ENCODE measurements at places on chromosomes 4 and X. TPM values are rescaled to one million over a fixed set of nuclear protein-coding genes. Genes with fewer than 3 reads are reported as not detected.

- H3K27me3 ChIP-seq: no peaks in the 10 kb centered on the region
- no peaks in the 10 kb centered on the region for H3K4me1 ChIP-seq
- no peak overlapping the region for H3K4me3 ChIP-seq
- H3K27ac ChIP-seq: no peak overlapping the region
- no peak for DNase-seq
These were observed 36.4 kb upstream of the MAMLD1 start for GRCh38 chrX:150326541-150327247.

The NPFFR2 gene
- total RNA-seq: not detected

The ALPK1 gene
- 22.9 TPM for total RNA-seq

- H3K4me1 ChIP-seq: no peaks in the 10 kb centered on the region
- H3K27ac ChIP-seq: no peak overlapping the region
- no peak overlapping the region for H3K4me3 ChIP-seq
- no peaks in the 10 kb centered on the region for H3K27me3 ChIP-seq
- H3K36me3 ChIP-seq: no peaks in the 10 kb centered on the region
These were observed 208.1 kb downstream of the PDGFC start for GRCh38 chr4:156763511-156763910.

- no peak overlapping the region for H3K27ac ChIP-seq
- no peaks in the 10 kb centered on the region for H3K36me3 ChIP-seq
- no peaks in the 10 kb centered on the region for H3K4me1 ChIP-seq
These were observed 105.6 kb downstream of the DKK2 start for GRCh38 chr4:106930522-106930921.

DNA sequence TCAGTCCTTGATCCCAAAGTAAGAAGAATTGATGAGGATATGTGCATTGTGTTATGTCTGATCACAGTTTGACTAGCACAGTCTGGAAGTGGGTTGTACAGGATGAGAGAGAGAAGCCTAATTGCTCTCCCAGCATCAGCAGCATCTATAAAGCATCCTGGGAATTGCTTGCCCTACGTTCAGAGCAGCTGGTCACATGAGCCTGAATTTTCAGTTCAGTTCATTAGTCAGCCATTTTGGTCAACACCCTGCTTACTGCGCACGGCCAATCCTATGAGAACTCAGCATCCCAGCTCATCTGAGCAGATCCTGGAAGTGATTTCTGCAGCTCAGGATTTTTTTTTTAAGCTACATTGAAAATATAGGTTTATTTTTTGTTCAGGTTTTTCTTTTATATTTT is at the start of gene RUFY3:
RUFY3 (plus strand) TSS at position 218 of the 400 bp plus-strand sequence. CDS start 610 bp downstream, outside the sequence.
- DNase-seq: no peak
- H3K27ac ChIP-seq: no peak within 1 kb of the TSS
- no peaks in the 10 kb centered on the region for H3K27me3 ChIP-seq
- H3K4me3 ChIP-seq: no peak within 1 kb of the TSS
- no peaks in the 10 kb centered on the region for H3K4me1 ChIP-seq
- H3K36me3 ChIP-seq: no peaks in the 10 kb centered on the region

- no peaks in the 10 kb centered on the region for H3K36me3 ChIP-seq
- H3K4me1 ChIP-seq: peaks cover 9% of the 10 kb centered on the region
- no peak overlapping the region for H3K27ac ChIP-seq
These were observed 78.8 kb downstream of the COQ2 start for GRCh38 chr4:83205760-83206159.

DNA sequence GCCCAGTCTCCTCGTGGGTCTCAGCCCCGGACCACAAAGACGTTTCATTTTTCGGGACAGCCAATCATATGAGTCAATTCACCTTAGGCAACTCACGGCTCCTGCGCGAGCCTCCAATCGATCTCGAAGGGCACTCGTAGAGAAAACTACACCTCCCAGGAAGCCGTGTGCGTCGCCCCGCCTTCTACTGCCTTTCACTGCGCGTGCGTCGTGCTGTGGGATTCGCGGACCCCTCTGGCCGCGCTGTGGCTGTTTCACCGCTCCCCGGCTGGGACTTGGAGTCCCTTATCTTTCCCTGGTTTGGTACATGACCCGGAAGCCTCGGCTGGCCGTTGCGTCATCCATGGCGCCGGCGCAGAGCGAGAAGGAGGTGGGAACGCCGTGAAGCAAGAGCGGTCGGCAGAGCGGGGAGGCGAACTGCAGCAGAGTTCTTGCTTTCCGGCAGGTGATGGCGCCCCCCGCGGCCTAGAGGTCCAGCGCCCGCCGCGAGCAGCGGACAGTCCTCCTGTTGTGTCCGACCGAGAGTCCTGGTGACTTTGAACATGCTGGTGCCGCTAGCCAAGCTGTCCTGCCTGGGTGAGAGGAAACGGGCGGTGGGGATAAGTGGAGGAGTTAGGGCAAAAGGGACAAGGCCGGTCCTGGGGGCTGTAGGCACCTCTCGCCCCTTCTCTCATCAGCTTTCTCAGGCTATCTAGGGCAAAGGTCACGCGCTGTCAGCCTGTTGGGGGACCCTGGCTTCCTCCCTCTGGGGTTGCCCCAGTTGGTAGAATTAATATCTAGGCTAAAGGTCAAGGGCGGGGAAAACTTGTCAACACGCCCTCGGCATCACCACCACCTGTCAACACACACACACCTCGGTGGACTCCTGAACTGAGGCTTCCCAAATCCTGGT is at the start of gene ETFDH:
ETFDH (plus strand) TSS at position 382 of the 892 bp plus-strand sequence; CDS start at position 543, 161 bp downstream.
- H3K4me3 ChIP-seq: peak within 1 kb of the TSS; percentile 89
- peaks cover 8% of the 10 kb centered on the region for H3K4me1 ChIP-seq
- DNase-seq: peak; percentile 99
- no peaks in the 10 kb centered on the region for H3K36me3 ChIP-seq

DNA sequence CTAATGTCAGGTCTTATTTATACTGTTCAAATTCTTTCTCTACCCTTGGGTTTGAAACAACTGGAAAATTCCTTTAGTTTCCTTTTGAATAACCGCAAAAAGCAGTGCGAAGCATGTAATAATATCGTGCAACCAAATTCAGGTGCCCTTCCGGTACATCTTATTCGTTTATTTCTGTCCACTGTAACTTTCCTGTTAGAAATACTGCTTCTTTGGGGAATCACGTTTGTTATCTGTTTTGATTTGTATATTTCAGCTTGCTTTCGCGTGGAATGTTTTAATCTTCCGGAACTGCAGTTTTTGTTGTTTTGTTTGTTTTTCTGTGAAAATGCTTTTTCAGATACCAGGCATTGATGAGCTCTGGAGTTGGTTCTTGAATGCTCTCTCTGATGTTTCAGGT is 85.7 kb upstream of the HPRT1 start:
- no peak for DNase-seq
- H3K4me3 ChIP-seq: peak overlapping the region; percentile 66
- H3K36me3 ChIP-seq: no peaks in the 10 kb centered on the region
- no peaks in the 10 kb centered on the region for H3K4me1 ChIP-seq
- peak overlapping the region; percentile 87 for H3K27ac ChIP-seq
- H3K27me3 ChIP-seq: no peaks in the 10 kb centered on the region

DNA sequence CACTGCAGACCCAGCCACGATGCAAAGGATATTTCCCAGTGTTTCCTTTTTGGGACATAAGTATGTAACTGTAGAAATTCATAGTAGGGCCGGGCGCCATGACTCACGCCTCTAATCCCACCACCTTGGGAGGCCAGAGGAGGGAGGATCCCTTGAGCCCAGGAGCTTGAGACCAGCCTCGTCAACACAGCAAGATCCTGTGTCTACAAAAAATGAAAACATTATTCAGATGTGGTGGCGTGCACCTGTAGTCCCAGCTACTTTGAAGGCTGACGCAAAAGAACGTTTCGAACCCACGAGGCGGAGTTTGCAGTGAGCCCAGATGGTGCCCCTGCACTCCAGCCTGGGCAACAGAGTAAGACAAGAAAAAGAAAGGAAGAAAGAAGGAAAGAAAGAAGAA is 49.2 kb downstream of the CRLF2 start:
- no peaks in the 10 kb centered on the region for H3K4me1 ChIP-seq
- no peaks in the 10 kb centered on the region for H3K36me3 ChIP-seq
- no peak overlapping the region for H3K4me3 ChIP-seq
- H3K27ac ChIP-seq: no peak overlapping the region
- H3K27me3 ChIP-seq: no peaks in the 10 kb centered on the region
- DNase-seq: no peak

The ADAM29 gene
- total RNA-seq: not detected

DNA sequence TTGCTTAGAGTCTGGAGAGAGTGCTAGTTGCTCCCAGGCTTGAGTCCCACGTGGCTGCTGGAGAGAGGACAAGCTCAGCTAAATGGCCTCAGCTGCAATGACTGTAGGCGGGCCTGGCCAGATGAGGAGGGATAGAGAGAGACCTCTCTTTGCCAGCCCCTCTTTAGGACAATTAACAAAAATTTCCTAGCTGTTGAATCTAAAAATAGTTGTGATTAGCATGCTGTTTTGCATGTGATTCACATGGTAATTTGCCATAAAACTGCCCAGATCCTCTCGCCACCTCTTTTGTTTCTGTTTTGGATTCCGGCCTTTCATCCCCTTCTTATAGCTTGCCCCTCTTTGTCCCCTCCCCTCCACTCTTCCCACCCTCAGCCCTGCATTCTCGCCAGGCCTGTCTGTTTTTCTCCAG is 28.9 kb upstream of the PRPS1 start:
- no peak for DNase-seq
- no peak overlapping the region for H3K4me3 ChIP-seq
- no peaks in the 10 kb centered on the region for H3K4me1 ChIP-seq
- no peaks in the 10 kb centered on the region for H3K36me3 ChIP-seq
- no peaks in the 10 kb centered on the region for H3K27me3 ChIP-seq

The VCX gene
- not detected for total RNA-seq

The FHIP1A gene
- total RNA-seq: 31.5 TPM

DNA sequence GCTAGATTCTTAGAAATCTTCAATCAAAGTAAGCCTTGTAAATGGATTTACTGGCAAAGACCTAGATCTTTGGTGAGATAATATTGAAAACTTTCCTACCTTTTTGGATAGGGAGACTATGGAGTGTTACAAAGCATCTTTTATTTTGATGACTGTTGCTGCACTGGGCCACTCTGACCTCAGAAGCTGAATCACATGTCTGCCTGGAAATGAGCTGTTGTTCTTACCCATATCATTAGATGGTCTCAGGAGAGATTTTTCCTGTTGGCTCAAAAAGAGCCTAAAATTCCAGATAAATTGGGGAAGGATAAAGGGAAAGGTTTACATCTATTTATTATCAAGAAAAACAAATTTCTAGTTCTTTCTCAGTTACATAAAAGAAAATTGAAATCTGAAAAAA is 127.5 kb upstream of the BMP3 start:
- DNase-seq: no peak
- no peaks in the 10 kb centered on the region for H3K36me3 ChIP-seq
- H3K27ac ChIP-seq: no peak overlapping the region
- H3K27me3 ChIP-seq: no peaks in the 10 kb centered on the region

The GNRHR gene
- total RNA-seq: not detected

GRCh38 chr4:6546091-6546490 is 28.9 kb upstream of the MAN2B2 start:
- no peaks in the 10 kb centered on the region for H3K27me3 ChIP-seq
- H3K4me1 ChIP-seq: no peaks in the 10 kb centered on the region
- no peak for DNase-seq
- no peak overlapping the region for H3K27ac ChIP-seq
- H3K4me3 ChIP-seq: no peak overlapping the region

DNA sequence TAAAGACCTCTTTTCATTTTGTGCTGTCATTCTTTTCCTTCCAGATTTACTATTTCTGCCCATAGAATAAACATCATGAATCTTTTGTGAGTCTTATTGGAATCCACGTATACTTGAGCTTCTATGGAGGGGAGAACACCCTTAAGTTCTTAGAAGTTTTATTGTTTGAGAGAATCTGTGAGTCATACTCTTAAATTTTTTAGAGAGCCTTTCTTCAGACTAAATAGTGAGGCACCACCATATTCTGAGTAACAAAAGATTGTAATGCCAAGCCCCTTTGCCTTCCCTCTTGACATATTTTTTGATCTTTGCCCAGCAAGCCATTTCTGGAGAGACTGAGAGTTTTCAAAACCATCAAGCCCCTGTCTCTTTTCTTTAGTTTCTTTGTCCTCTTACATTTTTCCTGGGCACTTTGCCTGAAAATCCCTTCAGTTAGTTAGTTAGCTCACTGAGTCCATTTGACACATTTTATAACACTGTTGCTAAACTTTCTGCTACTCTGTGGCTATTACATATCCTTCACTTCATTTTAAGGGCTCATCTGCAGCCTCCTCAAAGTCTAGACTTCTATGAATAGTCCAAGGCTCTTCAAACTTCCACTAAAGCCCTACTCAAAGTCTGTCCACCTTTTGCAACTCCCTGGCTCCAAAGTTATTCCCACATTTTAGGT is 65.3 kb upstream of the NDUFC1 start:
- H3K27me3 ChIP-seq: no peaks in the 10 kb centered on the region
- H3K4me3 ChIP-seq: no peak overlapping the region
- H3K36me3 ChIP-seq: no peaks in the 10 kb centered on the region
- no peak overlapping the region for H3K27ac ChIP-seq

The EXOSC9 gene
- 17.8 TPM for total RNA-seq
